ENCODE measurements at places on chromosomes 2 and 18. TPM values are rescaled to one million over a fixed set of nuclear protein-coding genes. Genes with fewer than 3 reads are reported as not detected.
A peak's percentile ranks its signal among the peaks of the same experiment; 100 is the strongest.

DNA sequence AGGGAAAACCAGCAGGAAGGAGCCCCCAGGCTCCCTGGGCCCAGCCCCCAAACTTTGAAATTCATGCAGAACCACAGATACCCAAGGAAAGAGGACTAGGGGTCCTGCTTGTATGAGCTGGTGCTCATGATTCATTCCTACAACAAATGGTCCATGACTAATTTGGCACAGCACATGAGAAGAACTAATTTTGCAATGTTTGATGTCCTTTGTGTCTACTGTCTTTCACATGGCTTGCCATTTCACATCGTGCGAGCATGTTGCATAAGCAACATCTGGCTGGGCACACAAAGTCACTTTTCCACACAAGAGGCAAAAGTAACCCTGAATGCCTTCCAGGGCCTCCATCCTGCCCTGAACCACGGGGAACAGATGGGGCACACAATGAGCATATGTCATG is 149.6 kb upstream of the APCDD1 start:
- no peaks in the 10 kb centered on the region for H3K36me3 ChIP-seq
- H3K27me3 ChIP-seq = no peaks in the 10 kb centered on the region
- H3K4me3 ChIP-seq = no peak overlapping the region
- no peak overlapping the region for H3K27ac ChIP-seq

- no peaks in the 10 kb centered on the region for H3K36me3 ChIP-seq
- no peak overlapping the region for H3K4me3 ChIP-seq
- H3K27me3 ChIP-seq = no peaks in the 10 kb centered on the region
- no peaks in the 10 kb centered on the region for H3K4me1 ChIP-seq
- DNase-seq = no peak
Observed at GRCh38 chr2:163667064-163667887, 68.5 kb downstream of the FIGN start.

- H3K27me3 ChIP-seq = no peaks in the 10 kb centered on the region
- H3K4me1 ChIP-seq = no peaks in the 10 kb centered on the region
- no peak for DNase-seq
- no peak overlapping the region for H3K27ac ChIP-seq
Observed at GRCh38 chr2:7430421-7430868, 513.2 kb downstream of the RNF144A start.

- H3K4me3 ChIP-seq = no peak overlapping the region
- H3K4me1 ChIP-seq = no peaks in the 10 kb centered on the region
- no peak overlapping the region for H3K27ac ChIP-seq
- no peak for DNase-seq
Observed at GRCh38 chr2:121699421-121700333, 37.0 kb downstream of the NIFK start.

DNA sequence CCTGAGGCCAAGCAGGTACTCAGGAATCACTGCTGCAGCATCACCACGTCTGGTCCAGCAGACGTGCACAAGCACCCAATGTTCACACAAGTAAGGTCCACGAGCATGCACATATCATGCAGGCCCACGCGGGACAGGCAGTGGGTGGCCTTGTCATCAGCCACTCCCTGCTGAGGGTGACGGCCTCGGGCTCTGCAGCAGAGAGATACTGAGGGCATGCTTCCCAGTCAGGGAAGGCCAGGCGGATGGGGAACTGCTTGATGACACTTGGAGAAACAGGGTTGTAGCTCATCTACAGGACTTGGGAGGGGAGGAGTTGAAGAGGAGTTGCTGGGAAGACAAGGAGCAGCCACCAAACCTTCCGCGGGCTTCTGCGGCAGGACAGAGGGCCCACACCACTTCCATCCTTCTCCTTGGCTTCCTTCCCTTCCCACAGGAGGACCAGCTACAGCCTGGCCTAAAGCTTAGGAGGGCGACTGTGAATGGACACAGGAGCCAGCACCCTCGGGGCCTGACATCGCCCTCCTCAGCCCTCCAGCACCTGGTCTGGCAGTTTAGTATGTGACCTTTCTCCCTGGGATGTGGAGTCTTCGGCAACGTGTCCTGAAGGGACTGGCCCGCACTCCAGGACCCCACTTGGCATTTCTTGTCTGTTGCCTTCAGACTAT is 15.2 kb downstream of the MFSD2B start:
- H3K27ac ChIP-seq = no peak overlapping the region
- H3K36me3 ChIP-seq = no peaks in the 10 kb centered on the region
- DNase-seq = no peak
- H3K27me3 ChIP-seq = no peaks in the 10 kb centered on the region
- no peaks in the 10 kb centered on the region for H3K4me1 ChIP-seq

Gene PTPRN
- 0.55 TPM for total RNA-seq

DNA sequence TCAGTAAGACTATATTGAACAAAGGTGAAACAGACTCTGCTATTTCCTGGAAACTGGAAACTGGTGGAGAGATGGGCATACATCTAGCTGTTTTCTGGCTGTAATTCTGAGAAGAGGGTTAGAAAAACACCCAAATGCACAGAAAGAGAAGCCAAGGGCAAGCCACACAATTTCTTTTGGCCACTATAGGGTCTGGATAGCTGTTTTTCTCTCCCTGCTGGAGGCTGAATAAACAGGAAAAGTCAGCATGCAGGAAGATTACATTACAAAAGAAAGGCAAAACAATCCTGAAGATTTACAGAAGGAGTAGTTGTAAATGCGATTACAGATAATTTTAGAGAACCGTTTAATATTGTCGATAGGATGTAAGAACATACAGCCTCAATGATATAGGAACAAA is 186.2 kb upstream of the REG3G start:
- no peaks in the 10 kb centered on the region for H3K4me1 ChIP-seq
- H3K27ac ChIP-seq = no peak overlapping the region
- no peaks in the 10 kb centered on the region for H3K36me3 ChIP-seq
- DNase-seq = no peak
- H3K4me3 ChIP-seq = no peak overlapping the region

DNA sequence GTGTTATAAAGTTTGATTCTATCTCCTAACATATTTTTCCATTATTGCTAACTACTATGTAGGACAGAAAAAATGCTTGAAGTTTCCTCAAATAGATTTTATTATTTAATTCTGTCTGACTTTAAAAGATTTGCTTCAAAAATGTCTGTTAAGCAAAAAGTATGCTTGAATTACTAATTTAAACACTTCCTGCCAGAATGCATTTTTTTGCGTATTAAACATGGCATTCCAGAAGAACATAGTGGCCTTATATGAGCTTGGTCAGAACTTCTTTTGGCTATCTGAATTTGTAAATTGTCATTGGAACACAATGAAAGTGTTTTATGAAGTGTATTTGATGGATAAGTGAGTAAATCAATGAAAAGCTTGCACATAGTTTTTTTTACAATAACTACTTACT is 37.8 kb downstream of the MBD5 start:
- H3K27me3 ChIP-seq = no peaks in the 10 kb centered on the region
- H3K4me3 ChIP-seq = no peak overlapping the region
- no peaks in the 10 kb centered on the region for H3K36me3 ChIP-seq
- H3K27ac ChIP-seq = no peak overlapping the region
- H3K4me1 ChIP-seq = no peaks in the 10 kb centered on the region
- DNase-seq = no peak

DNA sequence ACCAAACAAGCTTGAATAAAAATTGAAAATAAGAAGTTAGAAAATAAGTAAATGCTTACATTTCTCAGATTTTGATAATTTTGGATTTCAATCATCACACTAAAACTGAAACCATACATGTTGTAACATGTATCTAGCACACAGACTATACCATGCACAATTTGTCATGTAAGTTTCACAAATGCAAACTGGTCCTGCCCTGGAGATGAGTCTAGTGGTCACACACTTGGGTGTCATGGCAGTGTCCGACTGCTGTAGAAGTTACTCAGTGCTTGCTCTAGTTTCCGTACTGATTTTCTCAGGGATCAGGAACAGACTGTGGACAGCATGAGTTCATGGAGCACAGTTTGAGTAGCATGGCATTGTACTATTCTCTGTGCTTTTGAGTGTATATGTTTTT is 182.9 kb upstream of the RMP24 start:
- no peak for DNase-seq
- no peak overlapping the region for H3K4me3 ChIP-seq
- no peaks in the 10 kb centered on the region for H3K4me1 ChIP-seq
- H3K27ac ChIP-seq = no peak overlapping the region

GRCh38 chr2:179447421-179447820 is 182.8 kb upstream of the SESTD1 start:
- no peak for DNase-seq
- H3K36me3 ChIP-seq = no peaks in the 10 kb centered on the region
- H3K27ac ChIP-seq = no peak overlapping the region
- no peaks in the 10 kb centered on the region for H3K27me3 ChIP-seq
- H3K4me3 ChIP-seq = no peak overlapping the region

DNA sequence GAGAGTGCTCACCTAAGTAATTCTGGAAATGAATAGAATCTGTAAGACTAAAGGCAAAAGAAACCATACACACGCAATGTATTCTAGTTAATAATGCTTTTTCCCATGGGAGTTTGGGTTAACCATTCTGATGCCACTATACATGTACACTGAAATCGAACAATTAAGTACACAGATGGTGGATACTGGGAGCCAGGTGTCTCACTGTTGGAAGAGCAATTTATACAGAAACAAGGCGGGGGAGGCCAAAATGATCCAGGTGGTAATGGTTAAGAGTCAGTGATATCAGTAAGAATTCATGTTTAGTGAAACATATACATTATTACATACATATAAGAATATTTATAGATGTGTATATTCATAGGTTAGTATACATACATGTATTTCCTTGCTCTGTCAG is 67.2 kb downstream of the TMEM131 start:
- no peak overlapping the region for H3K4me3 ChIP-seq
- H3K27me3 ChIP-seq = no peaks in the 10 kb centered on the region
- no peak overlapping the region for H3K27ac ChIP-seq
- no peak for DNase-seq
- no peaks in the 10 kb centered on the region for H3K36me3 ChIP-seq
- H3K4me1 ChIP-seq = peaks cover 5% of the 10 kb centered on the region

DNA sequence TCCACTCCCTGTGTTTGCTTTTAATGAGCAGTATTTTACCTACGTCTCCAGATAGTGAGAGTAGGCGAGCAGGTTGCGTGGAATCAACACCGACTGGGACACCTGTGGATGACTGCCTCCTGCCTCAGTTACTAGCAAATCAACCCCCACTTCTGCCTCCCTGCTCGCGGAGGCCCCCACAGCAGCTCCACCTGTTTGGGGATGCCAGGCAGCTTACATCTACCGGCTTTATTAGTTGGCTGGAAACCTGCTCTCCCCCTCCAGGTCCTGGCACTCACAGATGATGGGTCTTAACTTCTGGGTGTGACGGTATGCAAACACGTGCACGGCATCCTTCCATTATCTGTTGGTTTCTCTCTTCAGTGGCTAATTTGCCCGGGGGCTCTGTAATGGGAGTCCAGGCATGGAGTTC is 164.4 kb upstream of the SESTD1 start:
- H3K36me3 ChIP-seq = no peaks in the 10 kb centered on the region
- H3K27ac ChIP-seq = no peak overlapping the region
- no peaks in the 10 kb centered on the region for H3K27me3 ChIP-seq
- H3K4me1 ChIP-seq = no peaks in the 10 kb centered on the region
- no peak overlapping the region for H3K4me3 ChIP-seq
- DNase-seq = no peak

Gene CRACDL
- total RNA-seq = 2.4 TPM

- H3K27me3 ChIP-seq = no peaks in the 10 kb centered on the region
- no peak overlapping the region for H3K27ac ChIP-seq
- no peak for DNase-seq
Observed at GRCh38 chr2:181777734-181778133, 97.4 kb upstream of the NEUROD1 start.

DNA sequence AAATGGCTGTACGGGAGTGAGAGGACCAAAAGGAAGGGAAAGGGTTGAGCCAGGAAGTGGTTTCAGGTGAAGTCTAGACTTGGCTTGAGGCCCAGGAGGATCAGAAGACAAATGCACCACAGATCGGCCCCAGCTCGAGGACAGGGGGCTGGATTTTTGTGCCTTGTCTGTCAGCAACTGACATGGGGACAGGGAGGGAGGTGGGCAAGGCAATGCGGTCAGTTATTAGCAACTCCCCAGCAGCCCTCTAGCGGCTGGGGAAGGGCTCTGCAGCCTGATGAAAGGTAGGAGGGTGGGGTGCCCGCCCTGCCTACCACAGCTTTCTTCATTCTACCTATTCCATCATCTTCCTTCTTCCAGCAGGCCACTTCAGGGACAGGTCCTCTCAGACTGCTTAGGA is 50.0 kb downstream of the CPO start:
- H3K27me3 ChIP-seq = no peaks in the 10 kb centered on the region
- H3K4me3 ChIP-seq = no peak overlapping the region
- H3K4me1 ChIP-seq = no peaks in the 10 kb centered on the region
- no peak overlapping the region for H3K27ac ChIP-seq
- no peaks in the 10 kb centered on the region for H3K36me3 ChIP-seq

Gene CREG2
- not detected for total RNA-seq

GRCh38 chr2:238092486-238093035 is 7.6 kb upstream of the ESPNL start:
- H3K27ac ChIP-seq = no peak overlapping the region
- no peak for DNase-seq
- H3K4me3 ChIP-seq = no peak overlapping the region

Gene NAT8
- not detected for total RNA-seq

DNA sequence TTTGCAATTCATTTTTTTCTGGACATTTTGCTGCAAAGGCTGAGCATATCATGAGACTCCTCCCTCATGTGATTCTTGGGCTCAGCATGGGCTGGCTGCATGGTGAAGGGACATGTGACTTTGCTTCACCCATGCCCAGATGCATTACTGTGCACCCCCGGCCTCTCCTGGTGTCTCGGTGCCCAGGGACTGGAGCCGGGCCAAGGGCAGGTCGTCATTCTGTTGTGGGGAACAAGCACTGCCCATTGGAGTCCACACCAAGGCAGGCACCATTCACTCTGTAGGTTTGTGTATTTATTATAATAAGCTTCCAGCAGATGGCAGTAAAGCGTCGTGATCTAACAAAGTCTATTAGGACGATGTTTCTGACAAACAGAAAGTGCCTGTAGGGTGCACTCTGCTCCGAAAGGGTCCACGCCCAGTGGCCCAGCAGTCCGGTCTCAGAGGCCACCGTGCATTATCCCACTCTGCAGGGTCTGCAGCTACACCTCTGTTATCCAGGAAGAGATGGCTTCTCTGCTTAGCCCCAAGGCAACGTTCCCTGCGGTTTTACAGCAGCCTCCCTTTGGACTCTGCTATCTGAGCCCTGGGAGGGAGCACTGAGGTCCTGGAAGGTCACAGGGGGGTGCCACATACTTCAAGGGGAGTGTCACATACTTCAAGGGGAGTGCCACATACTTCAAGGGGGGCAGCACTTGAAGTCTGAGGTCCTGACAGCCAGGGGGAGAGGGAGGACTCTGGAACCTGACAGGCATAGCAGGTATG is 219.6 kb downstream of the TSN start:
- peak; percentile 23 for DNase-seq

Gene PAIP2B
- total RNA-seq = 6.2 TPM

Gene WDR43
- 42.9 TPM for total RNA-seq

GRCh38 chr18:42891705-42892104 is 223.8 kb downstream of the RIT2 start:
- H3K4me3 ChIP-seq = no peak overlapping the region
- H3K27ac ChIP-seq = no peak overlapping the region
- H3K36me3 ChIP-seq = no peaks in the 10 kb centered on the region
- DNase-seq = no peak

GRCh38 chr2:146540271-146540932 is 1304.4 kb upstream of the ACVR2A start:
- H3K4me3 ChIP-seq = no peak overlapping the region
- DNase-seq = no peak
- no peaks in the 10 kb centered on the region for H3K36me3 ChIP-seq
- H3K27ac ChIP-seq = no peak overlapping the region
- H3K27me3 ChIP-seq = no peaks in the 10 kb centered on the region

Gene SLC25A52
- total RNA-seq = not detected
